ENCODE measurements at places on chromosomes 13 and 19. TPM values are rescaled to one million over a fixed set of nuclear protein-coding genes. Genes with fewer than 3 reads are reported as not detected.

GRCh38 chr13:41428155-41428554 lies 29.2 kb upstream of the RGCC start:
- peak overlapping the region; percentile 56 for H3K4me3 ChIP-seq
- peaks cover 4% of the 10 kb centered on the region for H3K27me3 ChIP-seq
- no peak overlapping the region for H3K27ac ChIP-seq
- H3K4me1 ChIP-seq = peaks cover 6% of the 10 kb centered on the region
- DNase-seq = peak; percentile 62

DNA sequence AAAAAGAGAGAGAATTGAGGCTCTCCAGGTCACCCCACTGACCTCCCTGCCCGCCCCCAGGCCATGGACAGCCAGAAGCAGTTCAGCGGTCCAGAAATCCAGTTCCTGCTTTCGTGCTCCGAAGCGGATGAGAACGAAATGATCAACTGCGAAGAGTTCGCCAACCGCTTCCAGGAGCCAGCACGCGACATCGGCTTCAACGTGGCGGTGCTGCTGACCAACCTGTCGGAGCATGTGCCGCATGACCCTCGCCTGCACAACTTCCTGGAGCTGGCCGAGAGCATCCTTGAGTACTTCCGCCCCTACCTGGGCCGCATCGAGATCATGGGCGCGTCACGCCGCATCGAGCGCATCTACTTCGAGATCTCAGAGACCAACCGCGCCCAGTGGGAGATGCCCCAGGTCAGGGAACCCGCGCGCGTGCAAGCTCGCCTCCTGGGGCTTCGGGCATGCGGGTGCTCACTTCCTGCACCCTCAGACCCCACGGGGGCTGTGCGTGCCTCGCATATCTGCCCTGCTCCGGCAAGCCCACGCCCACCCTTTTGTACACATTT lies 56.6 kb downstream of the MAP4K1 start:
- no peak for DNase-seq
- H3K36me3 ChIP-seq = no peaks in the 10 kb centered on the region
- H3K27ac ChIP-seq = no peak overlapping the region
- peaks cover 10% of the 10 kb centered on the region for H3K27me3 ChIP-seq
- no peak overlapping the region for H3K4me3 ChIP-seq
- no peaks in the 10 kb centered on the region for H3K4me1 ChIP-seq

DNA sequence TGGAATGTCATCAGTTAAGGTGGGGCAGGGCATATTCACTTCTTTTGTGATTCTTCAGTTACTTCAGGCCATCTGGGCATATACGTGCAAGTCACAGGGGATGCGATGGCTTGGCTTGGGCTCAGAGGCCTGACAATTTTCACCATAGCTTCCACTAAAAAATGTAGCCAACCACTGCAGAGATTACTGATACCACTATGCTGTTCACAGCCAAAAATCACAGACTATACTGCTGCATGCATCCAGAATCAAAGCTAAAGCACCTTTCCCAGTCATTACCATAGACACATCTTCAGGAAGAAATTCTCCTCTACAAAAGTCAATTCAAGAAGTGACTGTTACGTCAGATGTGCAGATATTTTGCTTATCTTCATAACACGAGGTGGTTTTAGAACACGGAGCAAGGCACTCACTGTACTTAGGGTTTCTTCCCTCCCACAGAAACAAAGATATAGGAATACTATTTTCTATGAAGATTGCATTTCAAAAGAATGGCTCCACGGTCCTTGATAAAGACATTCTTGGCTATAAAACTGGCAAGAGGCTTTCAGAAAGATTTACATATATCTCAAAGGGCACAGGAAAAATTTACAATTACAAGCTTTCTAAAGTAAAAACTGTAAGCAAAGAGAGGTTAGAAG lies 1556.6 kb upstream of the PRR20A start:
- H3K27ac ChIP-seq = no peak overlapping the region
- H3K4me1 ChIP-seq = no peaks in the 10 kb centered on the region
- no peak overlapping the region for H3K4me3 ChIP-seq
- DNase-seq = peak; percentile 18
- H3K36me3 ChIP-seq = no peaks in the 10 kb centered on the region

DNA sequence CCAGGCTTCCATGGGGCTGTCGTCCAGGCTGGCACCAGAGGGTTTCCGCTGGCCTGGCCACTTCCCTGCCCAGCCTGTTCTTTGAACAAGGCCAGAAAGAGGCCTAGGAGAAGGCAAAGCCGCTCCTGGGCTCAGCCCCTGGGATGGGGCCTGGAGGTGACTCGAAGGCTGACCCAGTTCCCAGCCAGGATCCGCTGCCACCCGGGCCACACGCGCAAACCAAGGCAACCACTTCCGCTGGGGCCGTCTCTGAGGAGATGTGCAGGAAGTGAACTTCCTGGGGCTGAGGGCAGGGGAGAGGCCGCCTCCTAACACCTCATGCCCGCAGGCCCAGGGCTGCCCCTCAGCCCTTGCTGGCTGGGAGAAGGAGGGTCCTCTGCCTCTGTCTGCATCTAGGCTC lies 15.2 kb downstream of the PLEKHF1 start:
- DNase-seq = peak; percentile 86
- peaks cover 24% of the 10 kb centered on the region for H3K4me1 ChIP-seq
- H3K27me3 ChIP-seq = no peaks in the 10 kb centered on the region
- no peak overlapping the region for H3K27ac ChIP-seq

DNA sequence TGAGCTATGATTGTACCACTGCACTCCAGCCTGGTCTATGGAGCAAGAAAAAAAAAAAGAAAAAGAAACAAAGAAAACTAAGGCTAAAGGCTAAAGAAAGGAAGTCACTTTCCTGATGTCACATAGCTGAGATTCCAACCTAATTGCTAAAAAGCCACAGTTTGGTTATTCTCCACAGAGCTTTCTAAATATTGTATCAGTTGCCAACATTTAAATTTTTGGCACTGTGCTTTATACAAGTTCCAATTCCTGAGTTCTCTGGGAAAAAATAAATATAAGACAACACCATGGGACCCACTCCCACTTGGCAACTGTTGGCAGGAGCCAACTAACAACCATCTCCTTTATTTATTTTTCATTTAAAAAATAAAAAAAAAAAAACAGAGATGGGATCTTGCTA lies 11.2 kb upstream of the LYPD3 start:
- H3K4me3 ChIP-seq = no peak overlapping the region
- H3K27ac ChIP-seq = peak overlapping the region; percentile 59
- peaks cover 19% of the 10 kb centered on the region for H3K4me1 ChIP-seq
- DNase-seq = peak; percentile 89
- H3K27me3 ChIP-seq = no peaks in the 10 kb centered on the region
- peaks cover 6% of the 10 kb centered on the region for H3K36me3 ChIP-seq

DNA sequence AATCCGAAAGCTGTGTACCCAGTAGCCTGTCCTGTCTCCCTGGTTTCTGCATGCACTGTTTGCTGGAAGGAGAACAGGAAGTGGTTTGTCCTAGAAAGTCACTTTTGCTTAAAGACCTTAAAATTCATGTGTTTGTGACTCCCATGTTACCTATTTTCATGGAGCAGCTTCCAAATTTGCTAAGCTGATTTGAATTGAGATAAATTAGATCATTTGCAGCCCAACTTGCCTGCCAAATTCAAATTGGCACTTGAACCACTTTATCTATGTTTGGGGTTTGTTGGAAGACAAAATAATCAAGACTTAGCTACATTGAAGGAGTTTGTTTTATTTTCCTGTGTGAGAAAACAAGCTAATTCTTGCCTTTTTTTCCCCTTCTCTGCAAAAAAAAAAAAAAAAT lies 532.5 kb downstream of the DIAPH3 start:
- H3K27ac ChIP-seq = no peak overlapping the region
- no peak for DNase-seq
- no peaks in the 10 kb centered on the region for H3K4me1 ChIP-seq
- no peaks in the 10 kb centered on the region for H3K36me3 ChIP-seq
- no peak overlapping the region for H3K4me3 ChIP-seq
- H3K27me3 ChIP-seq = peaks cover 4% of the 10 kb centered on the region

DNA sequence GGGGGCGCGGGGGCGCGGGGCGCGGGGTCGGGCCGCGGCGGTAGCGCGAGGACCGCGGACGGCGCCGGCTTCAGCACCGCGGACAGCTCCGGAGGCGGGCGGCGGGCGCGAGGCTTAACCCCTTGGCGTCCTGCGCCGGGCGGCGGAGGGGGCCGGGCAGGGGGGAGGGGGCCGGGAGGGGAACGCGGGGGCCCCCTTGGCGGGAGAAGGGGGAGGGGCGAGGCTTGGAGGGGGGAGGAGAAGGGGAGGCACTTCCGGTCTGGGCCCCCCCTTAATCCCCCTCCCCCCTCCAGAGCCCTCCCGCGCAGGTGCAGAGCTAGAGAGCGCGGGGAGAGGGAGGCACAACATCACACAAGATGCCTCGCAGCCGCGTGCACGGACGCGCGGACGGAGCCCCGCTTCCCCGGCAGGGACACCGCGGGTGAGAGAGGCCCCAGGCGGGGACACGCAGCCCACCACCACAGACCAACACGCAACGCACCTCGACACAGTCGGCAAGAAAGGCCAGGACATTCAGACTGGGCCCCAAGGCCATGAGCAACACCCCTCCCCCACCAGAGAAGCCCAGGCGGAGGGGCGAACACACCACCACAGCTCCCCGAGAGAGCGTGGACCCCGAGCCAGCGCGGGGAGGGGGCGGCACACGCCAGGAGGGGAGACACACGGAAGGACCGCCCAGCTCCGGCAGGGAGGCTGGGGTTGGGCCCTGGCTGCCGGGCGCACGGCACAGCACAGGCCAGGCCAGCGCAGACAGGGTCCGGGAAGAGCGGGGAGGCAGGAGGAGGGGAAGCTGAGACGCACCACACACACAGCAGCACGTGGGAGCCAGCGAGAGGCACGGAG lies 24.1 kb downstream of the SHANK1 start:
- H3K4me3 ChIP-seq = no peak overlapping the region
- H3K27ac ChIP-seq = no peak overlapping the region
- H3K4me1 ChIP-seq = no peaks in the 10 kb centered on the region
- peaks cover 6% of the 10 kb centered on the region for H3K27me3 ChIP-seq
- DNase-seq = peak; percentile 96

- H3K36me3 ChIP-seq = no peaks in the 10 kb centered on the region
- peaks cover 14% of the 10 kb centered on the region for H3K4me1 ChIP-seq
- no peaks in the 10 kb centered on the region for H3K27me3 ChIP-seq
- no peak for DNase-seq
- H3K4me3 ChIP-seq = no peak overlapping the region
- no peak overlapping the region for H3K27ac ChIP-seq
Observed at GRCh38 chr13:46598140-46598819, 45.3 kb downstream of the LRCH1 start.

DNA sequence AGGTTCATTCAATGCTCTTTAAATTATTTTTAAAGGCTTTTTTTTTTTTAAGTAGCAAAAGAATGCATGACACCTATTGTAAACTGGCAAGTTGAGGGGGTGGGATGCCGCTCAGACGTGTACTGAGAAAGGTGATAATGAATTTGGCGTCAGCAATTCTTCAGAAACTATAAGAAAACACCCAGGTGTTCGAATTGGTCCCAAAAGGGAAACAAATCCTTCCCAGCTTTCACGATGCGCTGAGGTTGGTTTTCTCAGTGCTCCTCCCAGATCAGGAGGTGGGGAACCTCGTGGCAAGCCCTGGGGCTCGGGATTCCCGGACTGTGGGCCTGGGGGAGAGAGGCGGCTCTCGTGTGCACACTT lies 543 bp upstream of the FAM124A start:
- H3K27ac ChIP-seq = no peak overlapping the region
- no peak for DNase-seq
- H3K36me3 ChIP-seq = no peaks in the 10 kb centered on the region
- H3K27me3 ChIP-seq = peaks cover 56% of the 10 kb centered on the region

DNA sequence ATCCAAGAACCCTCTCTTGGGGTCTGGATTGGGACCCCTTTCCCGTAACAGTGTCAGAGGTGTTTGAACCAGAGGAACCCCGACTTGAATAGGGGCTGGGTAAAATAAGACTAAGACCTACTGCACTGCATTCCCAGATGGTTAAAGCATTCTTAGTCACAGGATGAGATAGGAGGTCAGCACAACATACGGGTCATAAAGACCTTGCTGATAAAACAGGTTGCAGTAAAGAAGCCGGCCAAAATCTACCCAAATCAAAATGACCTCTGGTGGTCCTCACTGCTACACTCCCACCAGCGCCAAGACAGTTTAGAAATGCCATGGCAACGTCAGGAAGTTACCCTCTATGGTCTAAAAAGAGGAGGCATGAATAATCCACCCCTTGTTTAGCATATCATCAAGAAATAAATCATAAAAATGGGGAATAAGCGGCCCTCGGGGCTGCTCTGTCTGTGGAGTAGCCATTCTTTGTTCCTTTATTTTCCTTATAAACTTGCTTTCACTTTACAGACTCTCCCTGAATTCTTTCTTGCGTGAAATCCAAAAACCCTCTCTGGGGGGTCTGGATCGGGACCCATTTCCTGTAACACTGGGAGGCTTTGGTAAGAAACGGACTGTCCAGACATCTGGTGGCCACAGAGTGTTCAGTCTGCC lies 4.4 kb upstream of the SIN3B start:
- H3K27me3 ChIP-seq = no peaks in the 10 kb centered on the region
- peak; percentile 77 for DNase-seq
- peak overlapping the region; percentile 48 for H3K27ac ChIP-seq
- no peaks in the 10 kb centered on the region for H3K36me3 ChIP-seq
- H3K4me1 ChIP-seq = peaks cover 22% of the 10 kb centered on the region

- no peaks in the 10 kb centered on the region for H3K36me3 ChIP-seq
- H3K4me3 ChIP-seq = no peak overlapping the region
- peak; percentile 71 for DNase-seq
- H3K4me1 ChIP-seq = peaks cover 9% of the 10 kb centered on the region
- H3K27me3 ChIP-seq = no peaks in the 10 kb centered on the region
- no peak overlapping the region for H3K27ac ChIP-seq
Observed at GRCh38 chr19:6556480-6557195, 25.8 kb downstream of the TNFSF9 start.

GRCh38 chr13:94028650-94029049 lies 450.8 kb downstream of the DCT start:
- no peaks in the 10 kb centered on the region for H3K36me3 ChIP-seq
- no peak overlapping the region for H3K27ac ChIP-seq
- H3K4me1 ChIP-seq = no peaks in the 10 kb centered on the region

MZT1 gene
- total RNA-seq = 8.3 TPM

IRGC gene
- total RNA-seq = not detected

Data from osteoblast (primary cell).